ENCODE measurements at places on chromosomes 4 and X.

- DNase-seq: no peak
These were observed 573.1 kb upstream of the POU3F4 start for GRCh38 chrX:82934980-82935379.

DNA sequence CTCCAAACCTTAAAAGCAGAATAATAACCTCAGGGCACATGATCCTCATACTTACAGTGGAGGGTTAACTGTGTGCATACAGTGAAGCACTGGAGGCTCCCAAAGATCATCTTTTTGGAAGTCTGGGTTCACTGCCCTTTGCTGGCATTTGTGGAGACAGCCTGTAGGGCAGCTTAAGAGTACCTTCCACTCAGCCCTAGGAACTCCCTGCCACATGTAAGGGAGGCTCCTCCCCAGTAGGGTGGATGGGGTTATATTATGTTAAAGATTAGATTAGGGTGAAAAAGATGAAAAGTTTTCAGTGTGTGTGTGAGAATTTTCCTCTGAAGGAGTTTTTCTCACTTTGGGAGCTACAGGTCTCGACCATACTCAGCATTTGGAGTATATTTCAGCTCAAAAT lies 388.4 kb downstream of the RAB28 start:
- DNase-seq: no peak

- no peak for DNase-seq
These were observed 138.5 kb downstream of the COL4A6 start for GRCh38 chrX:108299704-108300103.

DNA sequence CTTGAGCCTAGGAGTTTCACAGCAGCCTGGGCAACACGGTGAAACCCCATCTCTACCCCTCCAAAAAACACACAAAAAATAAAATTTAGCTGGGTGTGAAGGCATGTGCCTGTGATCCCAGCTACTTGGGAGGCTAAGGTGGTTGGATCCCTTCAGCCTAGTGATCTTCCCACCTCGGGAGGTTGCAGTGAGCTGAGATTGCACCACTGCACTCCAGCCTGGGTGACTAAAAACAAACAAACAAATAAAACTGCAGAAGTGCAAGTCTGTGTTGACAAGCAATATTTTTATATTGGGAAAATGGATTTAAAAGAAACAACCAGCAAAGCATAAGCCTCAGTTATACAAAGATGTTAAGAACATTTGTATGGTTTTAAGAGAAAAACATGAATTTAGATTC lies 46.1 kb downstream of the IGFBP7 start:
- DNase-seq: no peak

GRCh38 chrX:105696870-105697269 lies 125.5 kb upstream of the NRK start:
- DNase-seq: no peak

DNA sequence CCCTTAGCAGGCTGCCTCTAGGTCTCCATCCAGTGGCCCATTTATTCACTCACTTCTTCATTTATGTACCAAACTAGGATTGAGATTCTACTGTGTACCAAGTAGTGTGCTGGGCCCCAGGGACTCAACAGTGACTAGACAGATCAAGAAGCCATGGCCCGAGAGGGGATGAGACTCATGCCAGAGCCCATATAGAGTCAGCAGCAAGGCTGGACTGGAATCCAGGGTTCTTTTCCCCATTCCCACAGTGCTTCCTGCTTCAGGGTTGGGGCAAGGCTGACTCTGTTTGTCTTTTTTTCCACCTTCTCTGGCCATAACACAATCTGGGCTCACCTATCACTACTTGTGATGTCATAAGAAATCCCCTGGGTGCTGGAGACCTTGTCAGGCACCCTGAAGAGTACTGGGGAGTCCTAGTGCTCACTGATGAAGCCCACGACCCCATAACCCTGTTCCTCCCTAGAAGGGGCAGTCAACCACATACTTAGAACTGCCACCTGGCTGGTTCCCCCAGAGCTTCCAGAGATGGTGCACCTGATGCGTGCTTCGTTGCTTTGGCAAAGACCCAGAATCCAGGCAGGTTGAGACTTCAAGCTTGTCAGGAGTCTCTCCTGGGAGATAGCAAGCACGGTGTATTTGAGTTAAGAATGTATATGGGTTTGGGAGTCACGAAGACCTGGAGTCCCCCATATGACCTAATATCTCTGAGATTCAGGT lies 6.2 kb downstream of the RTL5 start:
- DNase-seq: no peak

DNA sequence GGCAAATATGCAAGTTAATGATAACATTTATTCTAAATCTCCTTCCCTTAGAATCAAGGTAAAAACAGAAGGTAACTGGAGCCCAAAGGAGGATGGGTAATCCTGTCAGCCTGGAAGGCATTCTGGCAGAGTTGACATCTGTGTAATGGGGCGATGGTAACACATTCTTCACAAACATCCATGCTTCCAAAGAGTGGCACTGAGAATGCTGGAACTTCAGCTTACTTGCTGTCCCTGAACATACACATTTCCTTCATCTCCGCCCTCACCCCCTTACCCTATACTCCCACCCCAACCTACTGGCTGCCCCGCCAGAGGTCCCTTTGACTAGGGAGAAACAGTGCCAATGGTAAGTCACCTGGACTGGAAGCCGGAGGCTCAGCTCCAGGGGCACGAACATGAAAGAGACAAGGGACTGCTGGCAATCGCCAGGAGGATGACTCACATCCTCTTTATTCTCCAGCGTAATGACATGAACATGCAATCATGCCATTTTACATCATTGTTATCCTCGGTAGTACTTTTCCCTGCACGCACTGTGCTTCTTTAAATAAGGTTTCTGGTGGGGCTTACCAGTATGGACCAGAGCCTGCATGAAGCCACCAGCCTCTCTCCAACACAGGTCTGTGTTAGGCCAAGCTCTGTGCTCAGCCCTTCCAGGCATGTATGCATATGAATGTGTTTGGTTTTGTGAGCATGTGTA lies 694.2 kb upstream of the TENM3 start:
- no peak for DNase-seq

GRCh38 chr4:102114118-102114630 lies 231.1 kb downstream of the SLC39A8 start:
- DNase-seq: no peak

GRCh38 chrX:1418901-1419544 lies 27.1 kb upstream of the SLC25A6 start:
- DNase-seq: no peak

- DNase-seq: no peak
These were observed 1.5 kb downstream of the P2RY8 start for GRCh38 chrX:1535241-1536041.

DNA sequence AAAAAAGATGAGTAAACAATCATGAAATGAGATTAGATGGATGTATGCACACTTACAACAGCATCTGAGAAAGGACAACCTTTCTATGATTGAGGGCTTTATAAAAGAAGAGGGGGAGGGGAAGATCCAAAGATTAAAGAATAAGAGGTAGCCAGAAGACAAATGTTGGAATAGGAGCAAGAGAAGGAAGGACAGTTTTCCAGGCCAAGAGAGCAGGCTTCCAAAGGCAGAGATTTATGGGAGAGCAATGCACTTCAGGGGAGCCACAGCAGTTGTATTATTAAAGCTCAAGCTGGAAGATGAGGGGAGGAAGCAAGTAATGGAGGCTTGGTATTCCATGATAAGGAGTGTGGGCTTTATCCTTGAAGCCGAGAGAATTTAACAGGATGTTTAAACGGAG lies 110.3 kb upstream of the PTPN13 start:
- no peak for DNase-seq

DNA sequence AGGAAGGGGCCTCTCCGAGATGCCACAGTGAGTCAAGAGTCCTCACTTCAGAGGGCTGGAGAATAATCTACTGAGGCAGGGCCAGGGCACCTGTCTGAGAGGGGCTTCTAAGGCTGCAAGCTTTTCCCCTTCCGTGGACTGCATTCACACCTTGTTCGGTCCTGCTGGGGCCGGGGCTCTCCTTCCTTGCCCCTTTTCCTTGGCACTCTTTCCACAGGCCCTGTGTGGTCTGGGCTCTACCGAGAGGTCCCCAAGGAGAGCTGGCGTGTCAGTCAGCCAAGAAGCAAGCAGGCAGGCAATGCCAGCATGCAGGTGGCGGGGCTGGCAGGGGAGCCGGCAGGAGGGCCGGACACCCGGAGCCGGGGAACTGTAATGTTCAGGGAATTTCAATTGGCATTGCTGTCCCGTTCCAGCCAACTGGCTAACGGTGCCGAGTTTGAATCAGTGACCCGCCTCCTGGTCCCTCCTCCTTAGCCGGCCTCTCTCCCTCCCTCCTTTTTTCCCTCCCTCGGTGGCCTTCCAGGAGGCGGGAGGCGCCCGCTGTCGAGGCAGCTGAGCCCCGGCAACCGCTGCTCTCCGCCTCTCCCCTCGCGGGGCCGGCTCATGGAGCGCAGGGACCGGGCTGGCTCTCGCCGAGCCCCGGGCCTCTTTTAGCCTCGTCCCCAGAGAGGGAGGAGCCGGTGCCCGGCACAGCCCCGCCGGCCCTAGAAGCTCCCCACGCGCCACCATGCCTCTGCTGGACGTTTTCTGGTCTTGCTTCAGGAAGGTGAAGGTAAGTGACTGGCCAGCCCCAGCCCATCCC lies at the start of gene STARD8:
STARD8 (plus strand) TSS at position 511 of the 802 bp plus-strand sequence; CDS start at position 728, 217 bp downstream.
- peak; percentile 17 for DNase-seq

All from kidney glomerular epithelial cell (primary cell).